Ovary (tissue), 10 donors: ENCODE measurements at places on chromosomes 2 and 18. TPM values are rescaled to one million over a fixed set of nuclear protein-coding genes. Genes with fewer than 3 reads are reported as not detected.

Gene TANC1
- total RNA-seq: 33.0 TPM

Gene MBD1
- 61.7 TPM for total RNA-seq

Gene RFX8
- 1.7 TPM for total RNA-seq

Gene SATB2
- 5.4 TPM for total RNA-seq

Gene MTX2
- 15.6 TPM for total RNA-seq

Gene ABHD3
- 11.6 TPM for total RNA-seq

Gene IRS1
- 48.0 TPM for total RNA-seq

Gene DPP4
- 0.71 TPM for total RNA-seq

Gene KLHL14
- 1.5 TPM for total RNA-seq

Gene REG3A
- total RNA-seq: not detected

Gene NR4A2
- total RNA-seq: 13.2 TPM

Gene SKOR2
- total RNA-seq: not detected

Gene PROKR1
- total RNA-seq: not detected

Gene HES6
- total RNA-seq: 1.1 TPM

Gene PCARE
- 0.12 TPM for total RNA-seq

Gene REG3G
- total RNA-seq: not detected

Gene NOTO
- total RNA-seq: not detected
